GOT3 (cell line): ENCODE measurements at places on chromosomes 11 and 22.
A peak's percentile ranks its signal among the peaks of the same experiment; 100 is the strongest.

DNA sequence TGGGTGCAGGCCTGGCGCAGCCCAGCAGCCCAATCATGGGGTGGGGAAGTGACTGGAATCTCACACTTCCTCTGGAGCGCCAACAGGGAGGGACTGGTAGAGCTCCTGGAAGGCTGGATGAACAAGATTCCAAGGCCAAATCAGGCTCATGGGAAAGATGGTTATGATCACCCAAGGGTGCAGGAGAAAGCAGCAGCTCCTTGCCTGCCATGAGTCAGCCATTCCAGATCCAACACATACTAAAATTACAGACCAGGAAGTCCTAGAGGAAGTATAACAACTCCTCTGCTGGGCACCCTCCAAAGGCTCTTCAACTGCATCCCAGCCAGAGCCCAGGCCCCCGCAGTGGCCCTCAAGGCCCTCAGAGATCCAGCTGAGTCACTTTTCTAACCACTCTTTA is 427.3 kb downstream of the TENM4 start:
- DNase-seq, result no peak

DNA sequence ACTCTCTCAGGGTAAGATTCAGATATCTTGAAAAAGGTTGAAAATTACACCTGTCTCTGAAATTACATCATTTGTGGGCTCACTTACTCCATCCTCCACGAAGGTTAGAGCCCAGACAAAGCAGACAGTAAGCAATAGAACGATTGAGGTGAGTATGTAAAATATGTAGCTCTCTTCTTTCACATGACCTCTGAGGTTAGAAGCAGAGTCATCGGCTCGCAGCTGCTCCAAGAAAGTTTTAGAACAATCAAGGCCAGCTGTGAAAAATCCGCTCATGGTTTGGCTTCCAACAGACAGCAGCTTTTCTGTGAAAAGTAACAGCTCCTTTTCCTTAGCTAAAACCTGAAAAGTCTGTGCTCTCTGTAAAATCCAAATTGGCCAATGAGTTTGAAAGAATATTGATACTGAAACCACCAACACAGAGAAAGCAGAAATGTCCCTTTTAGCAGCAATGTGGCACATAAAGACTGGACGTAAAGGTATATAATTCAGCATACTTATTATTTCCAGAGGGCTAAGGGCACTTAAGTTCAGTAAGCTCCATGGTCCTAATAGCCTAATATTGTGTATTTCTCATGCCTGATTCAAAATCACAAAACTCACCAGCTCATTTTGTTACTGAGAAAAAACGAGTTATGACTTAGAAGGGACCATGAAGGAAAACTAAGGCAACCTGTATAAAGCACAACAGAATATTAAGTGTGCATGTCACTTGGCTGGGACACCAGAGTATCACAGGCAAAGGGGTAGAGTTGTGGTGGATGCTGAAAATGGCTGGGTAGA is 78.2 kb downstream of the FAM76B start:
- no peak for DNase-seq

DNA sequence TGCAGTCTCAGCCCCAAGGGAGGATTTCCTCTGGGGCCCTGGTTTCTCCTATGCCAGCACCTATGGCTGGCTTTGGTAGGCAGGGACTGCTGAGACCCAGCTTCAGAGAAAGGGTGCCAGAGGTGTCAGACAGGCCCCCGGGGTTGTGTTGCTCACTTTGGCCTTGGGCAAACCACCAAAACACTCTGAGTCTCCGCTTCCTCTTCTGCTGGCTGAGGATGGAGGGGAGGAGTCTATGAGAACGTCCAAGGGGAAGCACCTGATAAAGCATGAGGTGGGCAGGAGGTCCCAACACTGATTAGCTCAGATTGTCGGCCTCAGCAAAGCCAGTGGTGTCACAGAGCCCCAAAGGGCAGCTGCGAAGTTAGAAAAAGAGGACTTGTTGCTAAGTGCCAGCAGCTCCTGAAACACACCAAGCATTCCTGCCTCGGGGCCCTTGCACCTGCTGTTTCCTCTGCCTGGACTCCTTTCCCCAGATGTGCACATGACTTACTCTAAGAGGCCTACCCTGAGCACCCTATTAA is 10.5 kb downstream of the SMTNL1 start:
- DNase-seq, result no peak

DNA sequence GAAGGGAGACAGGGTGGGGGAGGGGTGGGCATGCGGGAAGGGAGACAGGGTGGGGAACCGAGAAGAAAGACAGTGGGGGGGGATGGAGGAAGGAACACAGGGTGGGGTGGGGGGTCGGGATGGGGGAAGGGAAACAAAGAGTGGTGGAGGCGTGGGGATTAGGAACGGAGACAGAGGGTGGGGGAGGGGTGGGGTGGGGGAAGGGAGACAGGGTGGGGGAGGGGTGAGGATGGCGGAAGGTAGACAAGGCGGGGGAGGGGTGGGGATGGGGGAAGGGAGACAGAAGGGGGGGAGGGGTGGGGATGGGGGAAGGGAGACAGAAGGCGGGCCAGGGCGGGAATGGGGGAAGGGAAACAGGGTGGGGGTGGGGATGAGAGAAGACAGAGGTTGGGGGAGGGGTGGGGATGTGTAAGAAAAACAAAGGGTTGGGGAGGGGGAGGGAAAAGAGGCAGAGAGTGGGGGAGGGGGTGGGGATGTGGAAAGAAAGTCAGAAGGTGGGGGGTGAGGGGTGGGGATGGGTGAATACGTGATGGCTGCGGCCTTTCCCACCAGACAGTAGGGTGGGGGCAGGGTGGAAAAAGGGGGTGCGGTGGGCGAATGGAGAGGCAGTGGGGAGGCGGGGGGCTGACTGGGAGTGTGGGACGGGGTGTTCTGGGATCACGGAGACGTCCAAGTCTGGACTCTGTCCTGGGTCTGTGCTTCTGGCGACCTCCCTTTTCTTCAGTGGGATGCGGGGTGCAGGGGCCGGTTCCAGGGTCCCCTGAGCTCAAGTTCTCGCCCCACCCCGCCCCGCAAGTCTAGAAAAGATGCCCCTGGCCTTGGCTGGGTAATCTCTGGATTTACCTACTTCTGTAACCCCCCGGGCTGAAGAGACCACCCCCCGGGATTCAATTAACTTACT is 744 bp downstream of the PRAME start:
- no peak for DNase-seq

GRCh38 chr22:31611061-31611760 is 50.8 kb downstream of the PISD start:
- DNase-seq, result no peak

GRCh38 chr11:69984457-69985261 is 93.5 kb upstream of the ANO1 start:
- DNase-seq, result no peak

DNA sequence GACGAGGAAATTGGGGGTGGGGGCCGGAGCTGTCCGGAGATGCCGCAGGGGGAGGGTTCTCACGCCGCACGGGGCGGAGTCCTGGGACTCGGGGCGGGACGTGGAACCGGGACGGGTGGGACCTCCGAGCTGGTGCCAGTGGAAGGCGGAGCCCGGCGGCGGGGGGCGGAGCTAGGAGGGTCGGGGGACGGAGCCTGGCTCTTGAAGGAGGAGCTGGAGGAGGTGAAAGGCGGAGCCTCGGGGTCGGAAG is 271 bp downstream of the FKBP2 start:
- peak; percentile 99 for DNase-seq

DNA sequence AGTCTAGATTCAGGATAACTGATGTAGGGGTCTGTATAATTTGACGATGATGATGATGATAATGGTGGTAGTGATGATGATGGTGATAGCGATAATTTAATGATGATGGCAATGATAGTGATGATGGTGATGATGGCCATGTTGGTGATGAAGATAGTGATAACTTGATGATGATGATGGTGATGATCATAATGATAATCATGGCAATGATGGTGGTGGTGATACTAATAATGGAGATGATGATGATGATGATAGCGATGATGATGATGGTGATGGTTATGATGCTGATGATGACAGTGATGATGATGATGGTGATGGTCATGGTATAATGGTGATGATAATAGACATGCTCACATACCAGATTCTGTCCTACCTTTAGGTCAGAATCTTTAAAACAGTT is 66.2 kb upstream of the SEZ6L start:
- no peak for DNase-seq

DNA sequence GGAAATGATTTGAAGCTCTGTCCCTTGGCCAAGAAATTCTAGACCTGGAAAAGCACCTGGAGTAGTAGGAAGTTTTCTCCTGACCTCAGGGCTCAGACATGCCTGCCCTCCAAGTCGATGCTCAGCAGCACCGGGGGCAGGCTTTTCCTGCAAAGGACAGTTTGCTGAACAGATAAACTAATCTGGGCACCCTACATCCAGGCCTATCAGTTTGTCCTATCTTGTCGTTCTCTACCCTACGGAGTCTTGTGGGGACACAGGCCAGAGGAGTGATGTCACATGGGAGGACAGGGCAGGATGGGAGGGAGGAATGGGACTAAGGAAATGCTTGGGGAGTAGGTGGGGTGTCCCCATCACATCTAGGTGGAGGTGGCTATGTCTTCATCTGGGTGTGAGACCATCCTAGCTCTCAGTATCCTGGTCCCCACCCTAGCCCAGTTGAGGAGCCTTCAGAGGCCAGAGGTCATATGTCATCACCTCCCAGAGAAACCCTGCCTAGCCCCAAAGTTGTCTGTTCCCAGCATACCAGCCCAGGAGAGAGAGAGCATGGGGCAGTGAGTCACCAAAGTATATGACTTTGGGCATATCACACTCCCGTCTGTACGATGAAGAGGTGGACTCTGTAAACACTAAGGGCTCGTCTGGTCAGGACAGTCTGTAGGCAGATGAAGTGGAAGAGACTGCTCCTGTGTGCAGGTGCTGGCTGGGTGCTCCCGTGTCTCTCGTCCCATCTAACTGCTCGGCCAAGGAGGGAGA is 18.1 kb upstream of the FCHSD2 start:
- DNase-seq, result no peak

- no peak for DNase-seq
Observed at GRCh38 chr11:63985812-63986155, 454 bp upstream of the OTUB1 start.

DNA sequence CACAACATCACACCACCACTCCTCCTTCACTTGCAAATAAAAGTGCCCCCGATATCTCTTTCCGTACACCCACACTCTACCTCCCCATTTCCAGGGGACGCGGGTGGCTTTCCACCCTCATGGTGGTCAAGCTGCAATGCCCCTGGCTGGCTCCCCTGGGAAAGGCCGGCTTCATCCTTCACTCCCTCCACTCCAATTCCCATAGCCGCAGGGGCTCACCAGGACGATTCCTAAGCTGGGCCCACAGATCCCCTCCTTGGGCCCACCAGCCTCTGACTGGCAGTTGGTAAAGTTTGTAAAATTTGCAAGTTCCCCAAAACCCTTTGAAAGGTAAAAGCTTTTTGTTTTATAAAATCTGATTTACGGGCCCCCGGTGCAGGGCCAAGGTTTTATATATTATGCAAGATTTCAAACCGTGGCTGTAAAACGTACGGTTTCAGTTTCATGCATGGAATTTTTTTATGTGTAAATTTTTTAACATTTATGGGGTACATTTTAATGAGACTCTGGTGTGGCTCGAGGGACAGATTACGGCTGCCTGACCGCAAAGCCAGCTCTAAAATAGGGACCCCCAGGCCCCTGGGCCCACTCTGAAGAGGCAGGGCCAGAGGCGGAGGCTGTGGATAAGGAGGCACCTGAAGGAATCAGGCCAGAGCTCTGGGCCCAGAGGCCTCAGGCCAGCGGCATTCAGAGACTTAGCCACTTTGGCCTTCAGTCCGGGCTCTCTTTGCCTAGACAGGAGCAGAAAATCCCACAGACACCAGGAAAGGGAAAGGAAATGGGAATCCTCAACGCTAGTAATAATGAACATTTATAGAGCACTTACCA is 106.5 kb downstream of the FEZ1 start:
- no peak for DNase-seq

- no peak for DNase-seq
Observed at GRCh38 chr22:44179989-44180705, 578 bp upstream of the PARVG start.

- DNase-seq, result no peak
Observed at GRCh38 chr11:16512198-16512898, 156.0 kb upstream of the SOX6 start.

- DNase-seq, result no peak
Observed at GRCh38 chr11:76768088-76768908, 14.9 kb upstream of the TSKU start.

DNA sequence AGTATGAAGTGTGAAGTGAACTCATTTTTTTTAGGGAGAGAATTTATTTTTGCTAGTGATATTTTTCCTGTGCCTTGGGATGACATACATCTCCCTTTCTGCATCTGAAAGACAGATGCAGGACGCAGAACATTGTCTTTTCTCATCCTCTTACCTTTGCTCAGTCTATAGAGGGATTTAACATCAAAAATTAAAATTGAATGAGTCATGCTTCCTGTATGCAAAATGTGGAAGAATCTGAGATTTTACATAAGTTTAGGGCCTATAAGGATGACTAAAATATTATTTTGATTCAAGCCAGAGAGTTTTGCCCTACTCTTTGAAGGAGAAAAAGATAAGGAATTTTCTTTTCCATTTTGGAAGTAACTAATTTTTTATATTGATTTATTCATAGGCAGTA is 27.3 kb downstream of the XRCC6 start:
- no peak for DNase-seq

DNA sequence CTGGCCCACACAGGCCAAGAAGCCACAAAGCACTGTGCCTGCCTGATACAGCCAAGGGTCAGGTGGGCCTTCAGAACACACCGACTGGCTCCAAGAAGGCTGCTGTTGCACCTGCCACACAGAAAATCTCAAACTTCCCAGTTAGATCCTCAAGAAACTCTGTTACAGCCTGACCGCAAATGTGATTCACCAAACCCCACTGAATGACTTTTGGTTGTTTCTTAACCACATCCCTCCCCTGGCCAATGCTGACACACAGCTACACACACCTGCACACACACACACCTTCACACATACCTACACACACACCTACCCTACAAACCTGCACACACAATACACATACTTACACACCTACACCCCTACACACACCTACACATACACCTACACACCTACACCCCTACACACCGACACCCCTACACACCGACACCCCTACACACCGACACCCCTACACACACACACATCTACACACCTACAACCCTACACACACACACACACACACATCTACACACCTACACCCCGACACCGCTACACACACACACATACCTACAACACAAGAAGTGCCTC is 31.5 kb downstream of the CDKN1C start:
- DNase-seq, result no peak

DNA sequence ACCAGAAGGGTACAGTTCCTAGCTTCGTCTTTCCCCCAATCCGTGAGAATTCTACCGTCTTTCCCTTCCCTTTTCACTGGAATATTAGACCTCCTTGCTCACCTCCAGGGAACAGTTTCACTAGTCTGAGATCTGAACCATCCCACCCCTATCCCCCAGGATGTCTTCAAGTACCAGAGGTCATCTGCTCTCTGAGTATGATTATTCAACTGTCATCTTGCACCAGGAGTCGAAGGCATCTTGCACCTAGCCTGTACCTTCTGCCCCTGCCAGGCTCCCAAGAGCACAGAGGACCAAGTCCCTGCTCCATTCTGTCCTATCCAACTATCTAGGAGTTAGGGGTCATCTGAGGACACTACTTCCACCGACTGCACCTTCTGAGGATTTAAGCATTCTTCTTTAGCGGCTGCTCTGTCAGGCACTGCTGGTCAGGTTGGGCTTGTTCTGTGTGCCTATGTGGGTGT is 804 bp downstream of the ACER3 start:
- no peak for DNase-seq
